HepG2 (cell line): ENCODE measurements at places on chromosomes 2 and 18. TPM values are rescaled to one million over a fixed set of nuclear protein-coding genes. Genes with fewer than 3 reads are reported as not detected.

Gene CNGA3
- total RNA-seq = not detected in 2 replicates

Gene MYO1B
- 89.8 and 134 TPM in 2 replicates for total RNA-seq

DNA sequence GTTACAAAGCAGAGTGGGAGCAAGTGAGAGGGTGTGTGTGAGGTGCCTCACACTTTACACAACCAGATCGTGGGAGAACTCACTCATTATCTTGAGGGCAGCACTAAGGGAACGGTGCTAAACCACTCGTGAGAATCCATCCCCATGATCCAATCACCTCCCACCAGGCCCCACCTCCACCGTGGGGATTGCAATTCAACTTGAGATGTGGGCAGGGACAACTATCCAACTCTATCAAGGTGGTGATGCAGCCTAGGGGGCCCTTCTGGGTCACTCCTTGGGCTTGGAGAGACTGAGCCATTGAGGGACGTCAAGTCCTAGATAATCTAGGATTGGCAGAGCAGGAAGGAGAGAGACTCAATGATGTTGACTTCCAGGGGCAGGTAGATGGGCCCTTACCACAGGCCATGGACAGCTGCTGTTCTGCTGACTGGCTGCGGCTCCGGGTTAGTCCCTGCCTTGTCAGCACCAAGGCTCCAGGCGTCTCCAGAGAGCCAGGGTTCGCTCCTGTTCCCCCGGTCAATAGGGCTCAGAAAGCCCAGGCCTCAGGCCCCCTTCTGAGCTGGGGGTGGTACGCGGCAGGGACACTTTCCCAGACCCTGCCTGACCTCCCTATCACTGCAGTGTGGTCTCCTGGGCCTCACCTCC is 193.2 kb upstream of the HS6ST1 start:
- no peak for DNase-seq

DNA sequence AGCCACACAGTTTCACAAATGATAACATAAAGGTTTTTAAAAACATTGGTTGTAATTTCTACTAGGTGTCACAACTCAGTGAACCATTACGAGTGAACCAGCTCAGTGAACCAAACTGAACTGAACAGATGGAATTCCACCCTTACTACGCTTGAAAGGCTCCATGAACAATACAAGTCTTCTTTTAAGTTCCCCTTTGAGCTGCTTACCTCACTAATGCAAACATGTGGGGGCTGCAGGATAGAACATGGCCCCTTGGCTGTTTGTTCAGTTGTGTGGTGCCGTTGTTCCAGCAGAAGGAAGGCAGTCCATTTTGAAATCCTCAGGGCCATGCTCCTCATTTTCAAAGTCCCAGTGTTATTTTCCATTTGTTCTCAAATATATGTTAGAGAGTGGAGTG is 30.7 kb upstream of the KLHL14 start:
- peak; percentile 99 for DNase-seq

DNA sequence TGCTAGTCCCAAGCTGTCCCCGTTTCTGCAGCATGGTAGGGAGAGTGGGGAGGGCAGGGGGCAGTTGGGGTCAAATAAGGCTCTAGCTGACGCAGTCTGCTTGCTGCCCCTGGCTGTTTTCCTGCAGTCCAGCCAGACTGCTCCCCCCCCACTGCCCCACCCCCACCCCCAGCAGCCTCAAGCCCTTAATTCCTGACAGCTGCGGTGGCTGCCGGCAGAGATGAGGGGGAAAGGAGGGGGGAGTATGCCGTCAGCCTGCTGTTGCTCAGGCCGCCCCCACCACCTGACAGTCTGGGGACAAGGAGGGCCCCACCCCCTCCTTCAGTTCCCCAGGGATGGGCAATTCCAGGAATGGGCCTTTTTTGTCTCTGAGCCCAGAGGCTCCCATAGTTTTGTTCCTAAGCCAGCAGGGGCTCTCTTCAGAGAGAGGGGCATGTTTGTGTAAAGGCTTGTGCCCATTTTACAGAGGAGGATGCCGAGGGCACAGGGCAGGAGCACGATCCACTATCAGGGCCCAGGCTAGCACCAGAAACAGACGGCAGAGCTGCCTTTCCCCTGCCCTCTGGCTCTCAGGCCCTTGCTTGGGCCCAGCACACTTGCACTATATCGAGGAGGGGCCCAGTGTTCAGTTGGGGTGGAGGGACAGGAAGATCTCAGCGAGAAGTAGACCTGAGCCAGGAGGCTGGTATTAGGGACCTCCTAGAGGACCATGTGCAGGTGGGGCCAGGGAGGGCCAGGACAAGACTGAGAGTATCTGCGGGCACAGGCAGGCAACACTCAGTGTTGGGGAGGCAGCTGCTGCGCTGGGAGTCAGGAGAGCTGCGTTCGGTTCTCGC is 1.5 kb upstream of the WNT10A start:
- DNase-seq = no peak

DNA sequence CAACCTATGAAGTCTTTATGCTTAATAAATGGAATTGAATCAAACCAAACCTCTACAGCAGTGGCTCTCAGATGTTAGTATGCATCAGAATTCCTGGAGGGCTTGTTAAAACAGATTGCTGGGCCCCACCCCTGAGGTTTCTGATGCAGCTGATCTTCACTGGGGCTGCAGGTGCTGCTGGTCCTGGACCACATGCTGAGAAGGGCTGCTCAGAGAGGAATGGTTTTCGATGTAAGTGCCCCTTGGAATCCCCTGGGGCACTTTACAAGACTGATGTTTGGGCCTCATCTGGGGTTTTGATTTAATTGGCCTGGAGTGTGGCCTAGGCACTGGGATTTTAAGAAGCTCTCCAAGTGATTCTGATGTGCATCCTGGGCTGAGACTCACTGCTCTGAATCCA is 403.8 kb upstream of the HS6ST1 start:
- DNase-seq = no peak

GRCh38 chr2:21035282-21035973 is 8.4 kb downstream of the APOB start:
- no peak for DNase-seq

DNA sequence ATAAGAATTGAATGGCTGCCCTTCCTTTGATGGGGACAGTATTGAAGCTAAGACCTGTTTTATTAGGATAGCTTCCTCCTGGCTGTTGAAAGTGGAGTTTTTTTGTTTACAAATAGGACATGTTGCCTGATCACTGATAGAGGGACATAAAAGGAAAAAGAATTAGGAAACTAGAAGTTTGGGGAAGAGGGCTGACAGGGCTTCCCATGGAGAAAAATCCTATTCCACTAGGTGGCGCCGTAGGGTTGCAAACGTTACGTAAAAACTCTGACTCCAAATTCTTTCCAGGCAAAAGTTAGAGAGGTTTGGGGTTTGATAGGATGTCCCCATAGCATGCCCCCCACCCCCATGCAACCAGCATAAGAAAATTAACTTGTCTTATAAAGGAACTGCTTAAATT is 11.1 kb upstream of the RBFA start:
- DNase-seq = no peak

DNA sequence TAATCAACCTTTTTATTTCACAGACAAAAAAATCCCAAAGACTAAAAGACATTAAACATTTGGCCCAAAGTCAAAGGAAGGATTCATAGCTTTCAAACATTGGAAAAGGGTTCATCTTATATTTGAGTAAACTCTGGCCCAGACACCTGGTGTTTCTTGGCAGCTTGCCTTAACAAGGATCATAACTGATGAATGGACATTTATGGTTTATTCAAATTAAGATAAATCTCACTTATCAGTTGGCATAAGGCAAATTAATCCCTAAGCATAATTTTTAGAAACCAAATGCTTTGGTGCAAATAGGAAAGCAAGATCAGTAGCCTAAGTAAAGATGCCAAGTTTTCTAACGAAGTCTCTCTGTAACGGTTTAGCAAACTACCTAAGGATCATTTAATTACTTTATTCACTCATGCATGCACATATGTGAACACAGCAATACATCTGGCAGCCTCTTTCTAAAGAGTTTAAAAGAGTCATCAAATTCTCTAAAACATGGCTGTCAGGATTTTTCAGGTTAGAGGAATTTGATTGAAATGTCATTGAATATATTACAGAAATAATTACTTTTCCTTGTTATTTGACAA is 323.4 kb upstream of the RBMS1 start:
- DNase-seq = no peak

- no peak for DNase-seq
These were observed at the start of gene EPB41L3 for GRCh38 chr18:5543773-5544389. EPB41L3 (minus strand) TSS chr18:5543997; CDS start chr18:5489183, 54,814 bp downstream.

GRCh38 chr18:10131081-10131459 is 217.3 kb downstream of the VAPA start:
- no peak for DNase-seq

- DNase-seq = no peak
These were observed 75.5 kb upstream of the STON1 start for GRCh38 chr2:48454504-48454903.

DNA sequence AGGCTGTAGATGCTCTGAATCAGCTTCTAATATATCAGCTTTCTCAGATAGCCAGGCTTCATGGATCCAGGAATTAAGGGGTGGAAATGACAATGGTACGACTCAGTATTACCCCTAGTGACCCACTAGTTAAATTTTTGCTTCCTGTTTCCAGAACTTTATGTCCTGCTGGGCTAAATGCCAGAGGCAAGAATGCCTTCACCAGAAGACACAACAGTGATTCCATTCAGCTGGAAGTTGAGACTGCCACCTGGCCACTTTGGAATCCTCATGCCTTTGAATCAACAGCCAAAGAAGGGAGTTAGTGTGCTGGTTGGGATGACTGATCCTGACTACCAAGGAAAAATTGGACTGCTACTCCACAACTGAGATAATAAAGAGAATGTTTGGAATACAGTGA is 239.1 kb downstream of the ASXL3 start:
- no peak for DNase-seq
